Immature natural killer cell (primary cell): ENCODE measurements at places on chromosomes 2 and 18. TPM values are rescaled to one million over a fixed set of nuclear protein-coding genes. Genes with fewer than 3 reads are reported as not detected.
A peak's percentile ranks its signal among the peaks of the same experiment; 100 is the strongest.

GRCh38 chr2:46601328-46601963 lies 122.1 kb downstream of the TMEM247 start:
- DNase-seq, result peak; percentile 23
- peaks cover 7% of the 10 kb centered on the region for H3K36me3 ChIP-seq
- H3K27me3 ChIP-seq, result peaks cover 1% of the 10 kb centered on the region
- no peak overlapping the region for H3K4me3 ChIP-seq

GRCh38 chr2:108920686-108921085 lies 68.3 kb downstream of the EDAR start:
- H3K4me3 ChIP-seq, result no peak overlapping the region
- no peaks in the 10 kb centered on the region for H3K36me3 ChIP-seq
- H3K27me3 ChIP-seq, result peaks cover 2% of the 10 kb centered on the region
- H3K4me1 ChIP-seq, result no peaks in the 10 kb centered on the region

- H3K27me3 ChIP-seq, result peaks cover 11% of the 10 kb centered on the region
- no peak overlapping the region for H3K27ac ChIP-seq
- H3K36me3 ChIP-seq, result no peaks in the 10 kb centered on the region
- H3K4me3 ChIP-seq, result no peak overlapping the region
Measured at GRCh38 chr2:65452150-65452895, 19.9 kb upstream of the SPRED2 start.

DNA sequence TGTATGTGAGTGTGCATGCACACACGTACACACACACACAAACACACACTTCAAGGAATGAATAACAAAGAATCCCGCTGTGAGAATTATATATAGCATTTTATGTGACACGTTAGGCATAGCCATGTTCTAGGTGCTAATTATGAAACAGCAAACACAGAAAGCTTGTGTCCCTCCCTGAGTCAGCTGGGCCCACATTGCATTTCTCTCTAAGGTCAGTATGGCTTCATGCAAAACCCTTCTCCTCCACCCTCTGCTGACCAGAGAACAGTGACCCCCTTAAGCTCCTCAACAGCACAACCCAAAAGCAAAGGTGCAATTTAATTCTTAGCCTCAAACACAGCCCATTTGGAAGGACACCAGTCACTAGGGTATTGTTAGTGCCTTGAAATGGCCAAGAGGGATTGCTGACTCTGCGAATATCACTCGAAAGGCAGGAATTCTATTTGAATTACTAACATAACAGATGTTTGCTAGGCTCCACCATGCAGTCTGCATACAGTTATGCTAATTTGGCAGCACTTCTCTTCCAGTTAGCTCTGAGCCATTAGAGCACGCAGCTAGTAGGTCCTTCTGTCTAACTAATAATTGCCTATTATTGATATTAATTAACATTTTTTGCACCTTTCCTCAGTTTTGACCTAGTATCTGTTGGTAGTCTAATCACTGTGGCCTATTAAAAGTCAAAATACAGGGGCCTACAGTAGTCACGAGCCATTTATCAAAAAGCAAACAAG lies 149.0 kb downstream of the LNPK start:
- H3K27ac ChIP-seq, result no peak overlapping the region
- no peaks in the 10 kb centered on the region for H3K4me1 ChIP-seq
- H3K36me3 ChIP-seq, result no peaks in the 10 kb centered on the region
- H3K27me3 ChIP-seq, result peaks cover 5% of the 10 kb centered on the region
- no peak overlapping the region for H3K4me3 ChIP-seq

DNA sequence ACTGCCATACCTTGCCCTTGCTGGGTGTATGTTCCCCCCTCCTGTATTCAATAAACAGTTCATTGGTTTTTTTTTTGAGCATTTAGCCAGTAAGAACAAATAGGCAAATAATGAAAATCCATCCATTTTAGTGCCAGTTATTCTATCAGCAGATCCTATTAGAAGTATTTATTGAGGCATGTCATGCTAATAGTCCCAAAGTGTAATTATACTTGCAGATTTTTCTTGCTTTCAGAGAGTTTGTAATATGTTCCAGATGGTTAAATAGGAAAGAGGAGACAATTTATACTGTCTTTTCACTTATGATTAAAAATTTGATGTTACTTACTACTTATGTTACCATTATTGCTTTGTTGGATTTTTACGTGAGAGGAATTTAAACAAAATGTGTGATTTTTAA lies 127.6 kb downstream of the NCOA1 start:
- H3K4me1 ChIP-seq, result peaks cover 50% of the 10 kb centered on the region
- peaks cover 5% of the 10 kb centered on the region for H3K27me3 ChIP-seq
- DNase-seq, result no peak
- H3K4me3 ChIP-seq, result no peak overlapping the region
- H3K36me3 ChIP-seq, result no peaks in the 10 kb centered on the region

GRCh38 chr2:232368311-232368731 lies 10.2 kb upstream of the ALPP start:
- H3K4me3 ChIP-seq, result no peak overlapping the region
- H3K36me3 ChIP-seq, result no peaks in the 10 kb centered on the region
- no peak for DNase-seq
- no peak overlapping the region for H3K27ac ChIP-seq

GRCh38 chr18:68498185-68498584 lies 216.7 kb downstream of the TMX3 start:
- H3K4me1 ChIP-seq, result no peaks in the 10 kb centered on the region
- DNase-seq, result no peak
- H3K4me3 ChIP-seq, result no peak overlapping the region

GRCh38 chr2:76498360-76498759 lies 787.6 kb upstream of the GCFC2 start:
- no peak overlapping the region for H3K27ac ChIP-seq
- DNase-seq, result no peak
- no peaks in the 10 kb centered on the region for H3K27me3 ChIP-seq
- no peaks in the 10 kb centered on the region for H3K4me1 ChIP-seq

GRCh38 chr2:131657895-131658768 lies 130.4 kb downstream of the CCDC74A start:
- DNase-seq, result no peak
- H3K36me3 ChIP-seq, result no peaks in the 10 kb centered on the region
- no peak overlapping the region for H3K4me3 ChIP-seq
- no peaks in the 10 kb centered on the region for H3K4me1 ChIP-seq
- H3K27ac ChIP-seq, result no peak overlapping the region
- H3K27me3 ChIP-seq, result peaks cover 13% of the 10 kb centered on the region

DNA sequence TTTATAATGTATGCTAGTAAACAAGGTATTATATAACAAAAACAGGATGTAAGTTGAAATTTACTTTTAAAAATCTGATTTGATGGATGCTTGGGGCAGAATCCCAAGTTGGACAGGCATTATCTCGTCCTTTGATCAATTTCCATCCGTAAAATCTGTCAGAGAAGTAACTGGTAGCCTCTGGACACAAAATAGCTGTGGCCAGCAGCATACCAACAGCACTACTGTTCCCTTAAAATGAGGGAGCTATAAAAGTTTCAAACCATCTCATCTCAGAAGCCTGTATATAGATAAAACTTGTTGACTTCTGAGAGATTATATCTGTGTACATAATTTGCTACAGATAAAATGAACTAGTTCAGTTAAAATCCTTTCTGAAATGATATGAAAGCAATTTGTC lies 14.7 kb upstream of the METAP1D start:
- H3K27me3 ChIP-seq, result no peaks in the 10 kb centered on the region
- no peaks in the 10 kb centered on the region for H3K4me1 ChIP-seq
- no peak overlapping the region for H3K27ac ChIP-seq
- no peak overlapping the region for H3K4me3 ChIP-seq

DNA sequence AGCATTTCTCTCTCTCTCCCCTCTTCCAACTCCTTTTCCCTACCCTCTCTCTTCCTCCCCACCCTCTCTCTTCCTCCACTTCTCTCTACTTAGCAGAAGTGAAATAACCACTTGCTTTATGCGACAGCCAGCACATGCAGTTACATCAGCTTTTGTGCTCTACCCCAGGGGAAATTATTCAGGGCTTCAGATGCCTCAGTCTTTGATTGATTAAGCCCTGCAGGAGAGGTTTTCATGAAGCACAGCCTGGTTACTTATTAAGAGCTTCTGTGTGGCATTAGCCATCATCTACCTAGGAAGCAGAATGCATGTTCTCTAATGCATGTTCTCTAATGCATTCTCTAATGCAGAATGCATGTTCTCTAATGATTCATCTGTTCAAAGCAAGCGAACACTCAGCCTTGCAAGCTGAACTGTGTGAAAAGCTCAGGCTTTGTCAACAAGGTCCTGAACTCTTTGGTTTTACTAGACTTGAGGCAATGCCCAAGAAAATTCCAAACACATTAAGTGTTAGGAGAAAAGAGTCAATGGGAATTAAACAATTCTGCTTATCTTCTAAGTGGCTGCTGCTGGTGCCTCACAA lies 56.1 kb downstream of the LHCGR start:
- no peak overlapping the region for H3K4me3 ChIP-seq
- H3K36me3 ChIP-seq, result no peaks in the 10 kb centered on the region
- no peaks in the 10 kb centered on the region for H3K4me1 ChIP-seq
- H3K27me3 ChIP-seq, result no peaks in the 10 kb centered on the region
- no peak overlapping the region for H3K27ac ChIP-seq
- DNase-seq, result no peak

DNA sequence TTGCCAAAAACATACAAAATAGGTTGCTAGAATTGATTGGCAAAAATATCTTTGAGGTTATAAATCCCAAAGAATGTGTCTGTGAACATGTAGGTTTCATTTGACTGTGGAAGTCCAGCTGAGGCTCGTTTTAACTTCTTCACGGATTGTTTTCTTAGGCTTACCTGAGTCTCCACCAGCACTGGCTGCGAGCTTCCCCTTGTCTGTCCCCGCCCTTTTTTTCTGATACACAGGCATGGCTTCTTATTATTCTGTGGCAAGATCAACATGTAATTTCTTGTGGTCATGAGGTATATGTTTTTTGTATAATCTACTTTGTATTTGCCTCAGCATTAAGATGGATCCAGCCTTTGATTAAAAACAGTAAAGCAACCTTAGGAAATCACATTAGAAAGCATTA lies 7.2 kb upstream of the SLC40A1 start:
- DNase-seq, result no peak
- H3K4me3 ChIP-seq, result no peak overlapping the region
- peaks cover 5% of the 10 kb centered on the region for H3K4me1 ChIP-seq
- H3K36me3 ChIP-seq, result no peaks in the 10 kb centered on the region

DNA sequence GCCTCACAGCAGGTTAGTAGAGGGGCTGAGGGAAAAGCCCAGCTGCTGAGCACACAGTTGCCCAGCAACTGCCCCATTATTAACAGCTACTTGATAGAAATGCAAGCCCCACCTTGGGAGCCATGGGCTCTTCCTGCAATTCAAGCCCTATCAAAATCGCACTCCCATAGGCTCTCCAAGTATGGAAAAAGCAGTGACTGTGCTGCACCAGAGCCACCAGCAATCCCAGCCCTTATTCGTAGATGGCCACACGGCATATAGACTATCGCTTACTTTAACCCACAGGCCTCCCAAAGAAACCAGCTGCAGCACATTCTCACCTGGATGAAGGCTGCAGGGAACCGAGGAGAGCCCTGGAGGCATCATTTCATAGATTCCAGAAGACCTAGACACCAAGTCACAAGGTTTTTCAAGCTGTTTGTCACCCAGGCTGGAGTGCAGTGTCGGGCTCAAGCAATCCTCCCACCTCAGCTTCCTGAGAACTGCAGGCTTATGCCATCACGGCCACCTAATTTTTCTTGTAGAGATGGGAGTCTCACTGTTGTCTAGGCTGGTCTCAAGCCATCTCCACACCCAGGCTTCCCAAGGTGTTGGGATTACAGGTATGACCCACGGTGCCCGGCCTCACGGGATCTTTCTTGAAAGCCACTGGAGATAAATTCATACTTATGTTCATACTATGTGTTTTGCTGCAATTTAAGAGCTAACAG lies 11.3 kb downstream of the NCL start:
- H3K4me1 ChIP-seq, result peaks cover 26% of the 10 kb centered on the region
- H3K4me3 ChIP-seq, result no peak overlapping the region
- H3K36me3 ChIP-seq, result peaks cover 30% of the 10 kb centered on the region
- peak overlapping the region; percentile 77 for H3K27ac ChIP-seq
- no peak for DNase-seq

DNA sequence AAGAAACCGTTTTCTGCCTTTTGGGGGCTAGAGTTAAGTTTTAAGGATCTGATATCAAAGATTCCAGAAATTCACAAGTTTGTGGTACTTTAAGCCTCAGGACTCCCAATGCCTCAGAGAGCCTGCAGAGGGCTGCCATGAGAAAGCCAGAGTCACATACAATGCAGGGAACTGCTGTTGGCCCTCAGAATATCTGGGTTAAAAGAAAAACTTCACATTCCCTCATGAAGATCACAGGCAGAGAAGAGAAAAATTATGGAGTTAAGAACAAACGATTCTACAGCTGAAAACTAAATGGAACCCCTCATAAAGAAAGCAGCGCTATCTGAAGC lies 39.5 kb downstream of the HDAC4 start:
- peaks cover 7% of the 10 kb centered on the region for H3K27me3 ChIP-seq
- no peak overlapping the region for H3K4me3 ChIP-seq
- H3K27ac ChIP-seq, result peak overlapping the region; percentile 37
- DNase-seq, result no peak
- H3K4me1 ChIP-seq, result peaks cover 28% of the 10 kb centered on the region

- no peak overlapping the region for H3K27ac ChIP-seq
- H3K27me3 ChIP-seq, result peaks cover 6% of the 10 kb centered on the region
- DNase-seq, result no peak
- no peak overlapping the region for H3K4me3 ChIP-seq
- H3K36me3 ChIP-seq, result no peaks in the 10 kb centered on the region
Measured at GRCh38 chr2:159900343-159900742, 102.3 kb upstream of the CD302 start.

DNA sequence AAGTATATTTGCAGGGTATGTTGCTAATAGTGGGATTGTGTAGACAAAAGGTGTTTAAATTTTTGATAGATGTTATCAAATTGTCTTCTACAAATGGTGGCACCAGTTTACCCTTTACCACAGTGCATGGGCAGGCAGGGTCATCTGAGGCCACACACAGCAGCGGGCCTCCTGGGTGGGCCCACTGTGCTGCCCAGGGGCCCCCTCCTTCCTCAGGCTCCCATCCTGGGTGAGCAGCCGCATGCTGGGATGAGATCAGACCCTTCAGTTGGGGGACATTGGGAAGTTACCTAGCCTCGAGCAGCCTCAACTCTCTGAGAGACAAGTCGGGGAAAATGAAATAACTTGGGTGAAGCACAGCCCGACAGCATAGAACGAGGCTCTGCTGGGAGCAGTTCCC lies 9.7 kb downstream of the MYO7B start:
- H3K27me3 ChIP-seq, result peaks cover 14% of the 10 kb centered on the region
- DNase-seq, result no peak
- no peak overlapping the region for H3K4me3 ChIP-seq
- H3K27ac ChIP-seq, result no peak overlapping the region

The ABHD3 gene
- 29.8 TPM for polyA plus RNA-seq

The PCARE gene
- not detected for polyA plus RNA-seq

The DPY30 gene
- 130 TPM for polyA plus RNA-seq

The UPP2 gene
- not detected for polyA plus RNA-seq

The RAX gene
- not detected for polyA plus RNA-seq

The DNAJC5G gene
- polyA plus RNA-seq, result not detected

The SLC14A1 gene
- polyA plus RNA-seq, result 3.8 TPM

The NEB gene
- not detected for polyA plus RNA-seq

The PAIP2B gene
- 1.3 TPM for polyA plus RNA-seq

The ITGB6 gene
- not detected for polyA plus RNA-seq

The GAL3ST2 gene
- not detected for polyA plus RNA-seq
